ENCODE measurements at places on chromosomes 11 and 22.

GRCh38 chr11:5275369-5276110 lies 5.8 kb upstream of the HBE1 start:
- no peak for DNase-seq

- DNase-seq, result no peak
These were observed 4.0 kb downstream of the JRKL start for GRCh38 chr11:96393753-96394348.

GRCh38 chr11:18794956-18795355 lies 3.4 kb upstream of the PTPN5 start:
- DNase-seq, result no peak

- DNase-seq, result peak; percentile 39
These were observed 20.3 kb upstream of the MALAT1 start for GRCh38 chr11:65478388-65479183.

DNA sequence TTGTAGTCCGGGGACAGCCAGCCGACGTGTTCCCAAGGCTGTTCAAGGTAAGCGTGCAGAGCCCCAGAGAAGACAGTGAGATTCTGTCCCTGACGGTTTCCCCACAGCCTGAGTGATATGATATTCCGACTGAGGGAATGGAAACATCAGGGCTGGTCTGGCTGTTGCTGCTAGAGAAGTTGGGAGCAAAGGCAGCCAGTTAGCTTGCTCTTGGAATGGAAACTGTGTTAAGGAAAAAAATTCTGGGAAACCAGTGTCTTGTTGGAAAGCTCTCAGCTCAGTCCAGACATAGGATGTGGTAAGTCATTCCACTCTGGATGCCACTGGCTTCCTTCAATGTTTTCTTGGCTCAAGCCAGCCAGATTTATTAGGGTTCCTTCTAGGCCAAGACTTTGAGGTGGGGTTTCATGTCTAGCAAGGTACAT lies 8.8 kb downstream of the CRY2 start:
- DNase-seq, result no peak

DNA sequence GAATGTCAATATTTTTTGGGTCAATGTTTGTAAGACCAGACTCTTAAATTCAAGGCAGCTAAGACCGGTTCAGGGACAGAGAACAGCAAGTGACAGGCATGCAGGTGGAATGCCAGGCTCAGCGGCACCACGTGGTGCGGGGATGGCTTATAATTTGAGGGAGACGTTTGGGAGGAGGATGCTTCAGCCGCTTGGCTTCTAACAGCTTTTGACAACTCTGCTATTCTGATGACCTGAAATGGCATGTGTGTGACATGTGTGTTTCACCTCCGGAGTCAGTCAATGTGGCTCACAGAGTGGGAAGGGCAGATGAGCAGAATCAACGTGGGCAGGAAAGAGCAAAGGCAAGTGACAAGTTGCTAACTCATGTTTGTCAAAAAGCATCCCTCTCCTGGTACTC lies 228.3 kb downstream of the KIRREL3 start:
- DNase-seq, result no peak

DNA sequence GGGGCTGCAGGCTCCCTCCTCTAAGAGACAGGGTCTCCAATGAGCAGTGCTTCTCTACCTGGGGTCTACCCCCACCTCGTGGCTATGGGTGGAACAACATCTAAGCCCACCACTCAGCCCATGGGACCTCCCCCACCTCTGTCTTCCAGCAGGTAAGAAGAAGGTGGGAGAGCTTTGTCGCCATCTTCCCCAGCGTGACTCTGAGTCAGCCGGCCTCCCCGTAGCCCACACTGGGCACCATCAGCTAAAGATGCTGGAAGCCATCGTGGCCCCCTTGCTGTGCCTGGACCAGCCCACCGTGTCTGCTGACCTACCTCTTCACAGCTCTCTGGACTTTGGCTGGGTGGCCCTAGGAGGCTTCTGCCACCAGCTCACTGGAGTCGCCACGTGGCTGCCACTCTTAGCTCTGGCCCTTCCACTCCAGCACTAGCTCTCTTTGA lies 944 bp downstream of the C11orf86 start:
- DNase-seq, result no peak

DNA sequence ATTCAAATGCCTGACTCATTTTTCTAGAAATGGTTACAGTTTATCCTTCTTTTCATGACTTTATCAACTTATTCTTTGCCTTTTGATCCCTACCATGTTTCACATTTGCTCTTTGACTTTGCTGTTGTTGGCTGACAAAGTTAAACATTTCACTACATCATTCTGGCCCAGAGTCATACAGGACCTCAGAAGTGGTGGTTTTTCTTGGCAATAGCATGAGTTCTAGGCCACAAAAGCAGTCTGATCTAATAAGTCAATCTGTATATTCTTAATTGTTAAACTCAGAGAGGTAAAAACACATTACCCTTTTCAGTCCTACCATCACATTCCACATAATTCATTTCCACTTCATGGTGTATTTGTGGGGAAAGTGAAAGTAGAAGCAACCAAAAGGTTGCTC lies 763.2 kb upstream of the TENM4 start:
- no peak for DNase-seq

- no peak for DNase-seq
These were observed 23.9 kb downstream of the RTN4RL2 start for GRCh38 chr11:57484141-57484710.

GRCh38 chr11:102111787-102112508 lies 1.7 kb downstream of the YAP1 start:
- DNase-seq, result no peak

DNA sequence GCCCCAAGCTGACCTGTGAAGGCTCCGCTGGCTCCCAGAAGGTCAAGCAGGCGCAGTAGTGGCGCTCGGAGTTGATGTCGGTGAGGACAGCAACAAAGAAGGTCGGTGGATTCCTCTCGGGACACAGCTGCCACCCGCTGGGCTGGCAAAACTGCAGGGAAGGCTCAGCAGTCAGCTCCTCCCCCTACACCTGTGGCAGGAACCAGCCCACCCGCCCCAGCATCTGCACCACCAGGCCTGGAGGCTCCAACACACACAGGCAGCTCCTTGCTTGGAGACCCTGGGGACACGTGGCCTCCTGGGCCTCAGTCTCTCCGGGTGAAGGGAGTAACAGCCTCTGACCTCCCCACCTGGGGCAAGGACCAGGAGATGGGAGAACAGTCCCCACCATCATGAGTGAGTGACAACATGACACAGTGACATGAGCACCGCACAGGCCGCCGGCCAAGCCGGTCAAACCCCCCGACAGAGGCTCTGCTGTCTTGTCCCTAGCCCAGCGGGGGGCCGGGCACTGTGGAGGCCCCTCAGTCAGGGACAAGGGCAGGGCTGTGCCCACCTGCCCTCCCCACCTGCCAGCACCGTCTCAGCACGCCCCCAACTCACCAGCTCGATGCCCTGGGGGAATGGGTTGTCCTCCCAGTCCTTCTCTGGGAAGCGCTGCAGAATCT lies 6.9 kb downstream of the SBF1 start:
- DNase-seq, result no peak

DNA sequence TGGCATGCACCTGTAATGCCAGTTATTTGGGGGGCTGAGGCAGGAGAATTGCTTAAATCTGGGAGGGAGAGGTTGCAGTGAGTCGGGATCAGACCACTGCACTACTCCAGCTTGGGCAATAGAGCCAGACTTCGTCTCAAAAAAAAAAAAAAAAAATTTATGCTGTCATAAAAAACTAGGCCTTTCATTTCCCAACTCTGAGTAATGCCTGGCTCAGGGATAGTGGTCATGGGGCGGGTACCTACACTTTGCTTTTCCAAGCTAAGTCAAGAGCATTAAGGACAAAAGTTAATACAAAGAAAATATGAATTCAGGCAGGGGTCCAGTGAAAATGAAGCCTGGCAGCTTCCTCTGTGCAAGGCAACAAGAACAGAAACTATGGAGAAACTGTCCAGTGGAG lies 16.3 kb downstream of the CPSF7 start:
- no peak for DNase-seq

GRCh38 chr11:100574894-100575769 lies 112.0 kb upstream of the ARHGAP42 start:
- DNase-seq, result no peak

DNA sequence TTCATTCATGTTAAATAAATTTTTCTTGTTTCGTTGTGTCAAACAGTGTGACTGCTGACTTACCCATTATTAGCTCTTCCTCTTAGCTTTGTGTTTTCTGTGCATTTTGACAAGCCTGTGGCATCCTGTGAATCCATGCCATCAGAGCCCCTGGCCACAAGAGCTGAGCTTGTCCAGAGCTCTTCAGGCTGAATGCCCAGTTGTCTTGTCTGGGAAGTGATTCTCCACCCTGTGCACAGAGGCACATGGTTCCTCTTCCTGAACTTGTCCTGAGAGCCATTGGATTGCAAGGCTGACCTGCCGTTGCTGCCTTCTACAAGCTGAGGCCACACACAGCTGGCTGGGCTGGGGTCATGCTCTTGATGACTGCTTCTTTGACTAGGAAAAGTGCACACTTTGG lies 64.1 kb downstream of the PPP6R3 start:
- no peak for DNase-seq

DNA sequence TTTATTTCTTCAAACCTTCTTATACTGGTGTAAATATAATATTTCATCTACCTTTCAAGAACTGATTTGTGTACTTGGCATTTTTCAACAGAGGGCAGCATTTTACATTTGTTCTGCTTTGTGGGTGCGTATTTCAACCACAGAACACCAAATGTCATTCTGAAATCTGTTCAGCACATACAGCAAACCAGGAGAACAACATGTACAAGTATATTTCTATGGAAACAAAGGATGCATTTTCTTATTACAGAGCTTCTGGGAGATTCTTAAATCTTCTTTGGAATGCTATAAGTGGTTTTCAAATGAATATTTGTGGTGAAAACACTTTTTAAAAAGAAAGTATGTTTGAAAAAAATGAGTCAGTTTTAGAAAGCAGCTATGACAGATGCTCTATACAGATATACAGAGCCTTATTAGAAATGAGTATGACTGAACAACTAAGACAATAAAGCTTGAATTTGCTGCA lies 946.0 kb downstream of the FAM181B start:
- DNase-seq, result no peak

DNA sequence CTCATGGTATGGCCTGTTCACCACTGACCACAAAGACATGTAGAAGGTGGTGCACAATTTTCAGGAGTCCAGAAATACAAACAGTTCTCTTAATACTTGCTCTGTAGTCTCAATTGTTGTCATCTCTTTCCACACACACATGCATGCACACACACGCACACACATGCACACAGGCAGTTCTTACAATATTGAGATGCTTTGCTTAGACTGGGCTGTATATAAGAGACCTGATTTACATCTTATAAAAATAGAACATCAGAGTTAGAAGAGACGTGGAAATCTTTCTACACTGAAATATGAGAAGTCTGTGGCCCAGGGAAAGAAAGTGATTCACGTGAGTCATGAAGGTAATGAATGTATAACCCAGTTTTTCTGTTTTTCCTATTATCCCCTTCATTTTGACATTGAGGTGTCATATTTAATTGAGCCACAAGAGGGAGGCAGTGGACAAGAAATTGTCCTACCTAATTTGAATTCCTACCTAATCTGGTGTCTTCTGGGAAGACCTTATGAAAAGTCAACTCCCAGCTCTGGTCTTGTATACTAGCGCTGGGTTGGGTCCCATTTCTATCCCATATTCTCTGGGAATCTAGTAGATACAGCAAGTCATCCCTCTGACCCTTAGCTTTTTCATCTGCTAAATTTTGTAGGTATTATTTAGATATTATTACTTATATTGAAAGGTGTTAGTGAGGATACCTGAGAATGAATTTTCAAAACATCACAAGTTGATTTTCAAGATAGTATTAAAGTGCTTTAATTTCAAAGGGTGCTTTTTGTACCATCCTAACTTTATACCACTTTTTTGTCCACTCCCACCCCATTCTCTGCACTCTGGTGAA lies 14.9 kb upstream of the MS4A4A start:
- no peak for DNase-seq

- DNase-seq, result peak; percentile 56
These were observed 47.8 kb downstream of the ARRB1 start for GRCh38 chr11:75303544-75304224.

DNA sequence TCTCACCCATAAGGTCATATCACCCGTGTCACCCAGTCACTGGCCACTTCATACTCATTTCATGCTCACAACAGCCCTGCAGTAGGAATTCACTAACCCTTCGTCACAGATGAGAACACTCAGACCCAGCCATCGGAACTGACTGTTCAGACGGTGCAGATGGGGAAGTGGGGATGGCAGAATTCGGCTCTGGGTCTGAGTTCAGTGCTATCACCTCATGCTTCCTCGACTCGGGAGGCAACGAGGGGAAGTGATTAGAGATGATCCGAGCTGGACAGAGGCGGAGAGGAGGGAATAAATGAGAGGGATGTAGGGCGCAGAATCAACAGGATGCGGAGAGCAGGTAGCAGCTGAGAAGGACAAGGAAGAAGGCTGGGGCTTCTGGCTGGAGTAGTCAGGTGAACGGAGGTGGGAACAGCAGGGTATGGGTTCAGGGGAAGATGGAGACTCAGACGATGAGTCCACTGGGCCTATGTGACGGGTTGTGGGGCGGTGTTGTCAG lies 4.7 kb downstream of the B3GNT6 start:
- DNase-seq, result no peak

- no peak for DNase-seq
These were observed 15.8 kb downstream of the IL17RA start for GRCh38 chr22:17100621-17101020.

DNA sequence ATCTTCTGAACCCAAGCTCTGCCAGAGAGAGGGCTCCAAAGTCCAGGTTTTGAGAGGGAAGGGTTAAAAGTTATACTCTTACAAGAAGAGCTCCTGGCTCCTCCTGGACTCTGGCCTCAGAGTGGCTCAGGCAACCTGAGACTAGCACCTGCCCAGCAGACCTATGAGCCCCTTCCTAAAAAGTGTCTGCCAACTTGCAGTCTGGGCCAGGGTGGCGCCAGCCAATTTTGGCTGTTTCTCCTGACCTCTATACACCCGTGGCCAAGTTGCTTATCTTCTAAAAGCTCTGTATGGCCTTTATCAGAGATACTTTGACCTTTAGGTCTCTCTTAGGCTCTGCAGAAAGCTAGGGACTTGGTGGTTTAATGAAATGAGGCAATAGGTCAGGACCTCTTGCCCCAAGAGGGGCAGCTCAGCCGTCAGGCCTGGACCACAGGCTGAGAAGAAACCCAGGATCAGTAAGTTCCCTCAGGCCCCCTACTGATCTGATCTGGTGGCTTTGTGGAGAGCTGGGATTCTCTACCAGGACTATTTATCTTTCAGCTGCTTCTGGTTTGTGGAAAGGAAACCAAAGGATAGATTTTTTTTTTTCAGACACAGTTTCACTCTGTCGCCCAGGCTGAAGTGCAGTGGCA lies 10.3 kb upstream of the UCP3 start:
- no peak for DNase-seq

- DNase-seq, result no peak
These were observed 126.7 kb upstream of the B3GAT1 start for GRCh38 chr11:134538742-134539141.

DNA sequence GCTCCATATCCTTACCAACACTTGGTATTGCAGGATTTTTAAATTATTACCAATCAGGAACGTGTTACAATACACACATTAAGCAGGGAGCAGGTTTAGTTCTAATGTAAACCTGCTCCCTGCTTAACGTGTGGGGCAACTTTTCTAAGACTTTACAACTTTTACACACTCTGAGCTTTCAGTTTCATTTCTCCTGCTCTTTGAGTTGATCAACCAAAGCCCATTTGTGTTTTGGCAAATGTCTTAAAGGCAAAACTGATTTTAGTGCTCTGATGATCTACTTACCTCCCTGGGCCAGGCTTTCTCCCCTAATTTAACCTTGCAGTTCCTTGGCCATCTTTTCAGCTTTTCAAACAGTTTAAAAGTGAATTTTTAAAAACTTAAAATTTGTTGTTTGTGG lies 70.9 kb downstream of the ZBTB44 start:
- no peak for DNase-seq

- no peak for DNase-seq
These were observed 6.6 kb upstream of the ALKBH3 start for GRCh38 chr11:43874078-43874477.
